ENCODE measurements at places on chromosomes 3 and 15. TPM values are rescaled to one million over a fixed set of nuclear protein-coding genes. Genes with fewer than 3 reads are reported as not detected.

Gene SLC6A1
- total RNA-seq: 1.2 TPM

Gene FSTL1
- 548 TPM for total RNA-seq

Gene POC1A
- total RNA-seq: 1.7 TPM

Gene SHC4
- 9.7 TPM for total RNA-seq

Gene SATB1
- 10.9 TPM for total RNA-seq

Gene NANOGP8
- 0.48 TPM for total RNA-seq

Gene CAMKV
- not detected for total RNA-seq

Gene GRIP2
- total RNA-seq: 3.7 TPM

Gene DNASE1L3
- 7.5 TPM for total RNA-seq

Gene RPL22L1
- 62.1 TPM for total RNA-seq

Gene ISLR
- 108 TPM for total RNA-seq

Gene MOBP
- 0.19 TPM for total RNA-seq

Gene MASP1
- 13.9 TPM for total RNA-seq

Gene PLCL2
- total RNA-seq: 11.9 TPM

Gene BMF
- total RNA-seq: 3.0 TPM

Gene IL17RB
- 0.33 TPM for total RNA-seq
